Activated gamma-delta T cell (primary cell): ENCODE measurements at places on chromosomes 3 and 15.

DNA sequence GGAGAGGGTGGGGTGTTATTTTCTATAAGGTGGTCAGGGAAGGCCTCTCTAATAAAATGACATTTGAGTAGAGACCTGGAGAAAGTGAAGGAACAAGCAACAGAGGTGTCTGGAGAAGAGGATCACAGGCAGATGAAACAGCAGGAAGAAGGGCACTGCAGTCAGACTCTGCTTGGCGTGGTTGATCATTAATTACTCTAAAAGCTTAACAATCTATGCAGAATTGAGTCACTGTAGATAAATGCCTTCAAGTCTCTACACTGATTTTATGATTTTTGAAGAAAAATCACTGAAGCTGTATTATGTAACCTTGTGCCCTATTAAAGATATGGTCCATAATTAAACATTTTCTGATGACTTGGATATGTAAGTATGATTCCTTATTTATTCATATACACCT is 114.2 kb downstream of the TNIK start:
- no peak for DNase-seq

DNA sequence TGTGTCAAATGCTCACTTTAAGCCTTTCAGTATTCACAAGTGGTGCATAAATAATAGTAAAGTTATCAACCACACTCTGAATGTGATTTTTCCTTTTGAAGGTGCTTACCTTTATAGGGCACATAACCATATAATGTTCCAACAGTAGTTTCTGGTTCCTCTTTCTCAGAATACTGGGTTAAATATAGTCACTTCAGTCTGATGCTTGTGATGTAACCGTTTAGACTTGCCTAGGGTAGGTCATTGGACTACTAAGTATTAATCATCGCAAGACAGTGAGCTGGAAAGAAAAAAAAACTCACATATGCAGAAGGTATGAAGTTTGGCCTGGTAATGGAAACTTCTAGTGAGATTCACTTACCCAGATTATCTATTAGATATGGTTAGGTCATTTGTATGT is 1.9 kb downstream of the KBTBD8 start:
- DNase-seq = no peak

GRCh38 chr15:98719137-98719740 is 70.9 kb downstream of the IGF1R start:
- DNase-seq = no peak

GRCh38 chr3:133568294-133569014 is 5.0 kb upstream of the CDV3 start:
- DNase-seq = no peak

DNA sequence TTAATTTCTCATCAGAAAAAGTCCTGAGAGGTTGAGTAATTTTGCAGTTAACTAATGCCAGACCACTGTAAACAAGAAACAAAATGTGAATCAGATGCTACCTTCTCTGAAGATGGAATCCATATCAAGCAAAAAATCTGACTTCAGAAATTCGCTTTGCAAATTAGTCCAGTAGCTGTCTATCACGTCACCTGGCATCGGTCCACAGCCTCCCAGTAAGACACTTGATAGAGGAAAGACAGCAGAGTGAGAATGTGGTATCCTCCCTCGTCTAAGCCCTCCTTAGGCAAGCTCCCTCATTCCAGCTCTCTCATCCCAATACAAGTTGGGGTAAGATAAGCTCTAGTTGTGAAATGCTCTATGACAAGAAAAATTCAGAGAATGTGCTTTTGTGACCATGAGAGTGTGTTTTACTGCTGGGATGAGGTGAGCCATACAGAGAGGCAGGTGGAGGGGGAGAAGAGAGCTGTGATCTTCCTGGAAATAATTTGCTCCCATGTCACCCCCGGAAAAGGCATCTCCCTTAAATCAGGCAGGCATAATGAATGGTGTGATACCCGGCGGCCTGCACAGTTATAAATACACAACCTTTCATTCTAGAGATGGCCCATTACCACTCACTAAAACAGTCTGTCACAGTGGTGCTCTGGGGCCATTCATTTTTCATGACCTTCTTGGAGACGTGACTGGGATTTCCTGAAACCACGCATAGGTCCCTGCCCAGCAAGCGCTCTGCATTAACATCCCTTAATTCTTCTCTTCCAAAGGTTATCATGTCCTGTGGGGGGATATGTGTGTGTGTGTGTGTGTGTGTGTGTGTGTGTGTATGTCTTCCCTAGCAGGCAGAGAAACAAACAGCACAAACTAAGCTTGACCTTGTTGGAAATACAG is 602.0 kb upstream of the KCNMB2 start:
- no peak for DNase-seq

DNA sequence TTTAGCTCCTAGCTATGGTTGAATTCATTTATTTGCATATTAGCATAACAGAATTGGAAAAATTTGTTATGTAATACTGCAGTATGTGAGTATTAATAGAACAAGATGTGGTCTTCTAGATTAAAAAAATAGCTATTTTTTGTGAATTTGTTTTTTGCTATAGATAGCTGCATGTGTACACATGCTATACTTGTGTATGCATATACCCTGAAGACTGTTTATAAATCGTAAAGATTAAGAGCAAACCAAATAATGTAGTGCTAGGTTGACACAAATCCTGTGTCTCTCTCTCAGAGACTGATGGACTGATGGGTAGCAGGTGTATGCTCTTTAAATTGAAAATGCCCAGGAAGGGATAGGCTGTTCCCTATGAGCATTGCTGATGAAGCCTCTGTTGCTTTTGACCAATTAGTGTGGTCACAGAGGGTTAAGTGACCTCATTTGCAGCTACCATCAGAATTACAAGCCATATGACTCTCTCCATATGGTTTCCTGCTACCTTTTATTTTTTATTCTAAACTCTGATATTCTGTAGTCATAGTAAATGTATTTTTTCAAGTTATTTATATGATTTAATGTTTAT is 9.0 kb downstream of the PLCL2 start:
- DNase-seq = no peak

GRCh38 chr15:85312486-85312885 is 67.9 kb upstream of the AKAP13 start:
- no peak for DNase-seq

GRCh38 chr3:73661265-73661664 is 36.5 kb upstream of the PDZRN3 start:
- DNase-seq = no peak

DNA sequence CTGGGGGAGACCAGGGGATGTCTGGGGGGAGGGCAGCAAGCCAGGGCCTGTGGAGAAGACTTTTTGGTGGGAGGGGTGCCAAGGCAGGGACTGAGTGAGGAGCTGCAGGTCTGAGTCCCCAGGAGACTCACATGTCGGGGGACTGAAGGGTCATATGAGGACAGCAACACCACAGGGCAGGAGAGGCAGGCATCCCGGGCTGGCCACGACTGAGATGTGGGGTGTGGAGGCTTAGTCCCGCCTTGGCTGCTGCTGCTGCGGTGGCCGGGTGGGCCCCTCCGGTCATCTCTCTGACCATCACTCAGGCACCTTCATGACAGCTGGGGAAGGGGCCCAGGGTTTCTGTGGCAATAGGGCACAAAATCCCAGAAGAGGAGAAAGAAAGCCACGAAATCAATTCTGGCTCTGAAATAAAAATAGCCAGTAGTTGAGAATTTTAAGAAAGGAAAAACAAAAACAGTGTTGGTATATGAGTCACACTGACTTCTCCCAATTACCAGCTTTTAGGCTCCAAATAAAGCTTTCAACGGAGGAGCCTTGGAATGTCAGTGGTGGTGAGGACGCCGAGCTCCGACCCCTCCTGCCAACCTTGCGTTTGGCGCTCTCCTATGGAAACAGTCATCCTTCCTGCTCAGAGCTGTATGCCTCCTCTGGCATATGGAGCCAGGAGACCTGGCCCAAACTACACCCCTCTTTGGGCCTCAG is 52.9 kb upstream of the ITGA11 start:
- DNase-seq = no peak

- no peak for DNase-seq
Measured at GRCh38 chr3:16069149-16069922, 105.1 kb upstream of the GALNT15 start.

GRCh38 chr3:128080323-128081080 is 28.3 kb downstream of the SEC61A1 start:
- no peak for DNase-seq

GRCh38 chr3:194333981-194334320 is 17.2 kb downstream of the CPN2 start:
- no peak for DNase-seq

DNA sequence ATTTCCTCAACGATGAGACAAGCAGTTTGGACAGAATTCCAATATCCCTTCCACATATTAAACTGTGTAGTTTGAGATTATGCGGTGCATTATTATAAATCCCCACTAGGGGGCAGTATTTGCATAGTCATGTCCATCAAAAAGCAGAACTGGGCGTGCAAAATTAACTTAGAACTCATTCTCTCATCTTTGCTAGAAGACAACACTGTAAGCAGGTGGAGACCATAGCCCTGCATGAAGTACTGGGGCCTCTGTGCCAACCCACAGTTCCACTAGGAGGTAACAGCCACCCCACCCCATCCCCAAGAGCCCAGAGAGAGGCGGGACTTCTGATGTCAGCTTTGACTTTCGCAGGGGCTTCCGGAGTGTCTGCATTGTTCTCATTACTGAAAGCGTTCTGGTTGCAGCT is 106.6 kb upstream of the TMC3 start:
- no peak for DNase-seq

- no peak for DNase-seq
Measured at GRCh38 chr3:184662187-184662586, 49.7 kb downstream of the MAGEF1 start.

DNA sequence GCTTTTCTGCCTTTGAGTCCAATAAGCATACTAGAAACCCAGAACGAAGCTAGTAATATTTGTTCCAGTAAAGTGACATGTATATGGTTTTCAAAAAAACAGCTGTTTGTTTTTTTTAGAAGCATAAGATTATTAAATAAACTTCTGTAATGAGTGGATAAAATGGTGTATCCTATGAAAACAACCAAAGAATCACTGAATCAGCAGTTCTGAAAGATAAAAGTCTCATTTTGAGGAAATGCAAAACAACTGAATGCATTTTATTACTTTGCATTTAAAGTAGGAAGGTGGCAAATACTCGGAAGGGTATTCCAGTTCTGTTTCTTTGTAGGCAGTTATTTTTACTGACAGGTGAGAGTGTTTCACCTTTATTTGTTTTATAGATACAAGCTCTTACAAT is 107.0 kb downstream of the CNTN4 start:
- DNase-seq = no peak

GRCh38 chr15:70192490-70192889 is 94.8 kb upstream of the TLE3 start:
- DNase-seq = no peak

GRCh38 chr3:8837162-8837561 is 67.7 kb upstream of the OXTR start:
- no peak for DNase-seq

GRCh38 chr3:1439395-1439794 is 346.6 kb downstream of the CNTN6 start:
- no peak for DNase-seq

GRCh38 chr3:159821110-159821509 is 167.5 kb upstream of the IL12A start:
- no peak for DNase-seq

- DNase-seq = no peak
Measured at GRCh38 chr3:125161607-125162219, 50.8 kb downstream of the SLC12A8 start.

GRCh38 chr15:72965671-72966070 is 86.6 kb upstream of the NEO1 start:
- no peak for DNase-seq

DNA sequence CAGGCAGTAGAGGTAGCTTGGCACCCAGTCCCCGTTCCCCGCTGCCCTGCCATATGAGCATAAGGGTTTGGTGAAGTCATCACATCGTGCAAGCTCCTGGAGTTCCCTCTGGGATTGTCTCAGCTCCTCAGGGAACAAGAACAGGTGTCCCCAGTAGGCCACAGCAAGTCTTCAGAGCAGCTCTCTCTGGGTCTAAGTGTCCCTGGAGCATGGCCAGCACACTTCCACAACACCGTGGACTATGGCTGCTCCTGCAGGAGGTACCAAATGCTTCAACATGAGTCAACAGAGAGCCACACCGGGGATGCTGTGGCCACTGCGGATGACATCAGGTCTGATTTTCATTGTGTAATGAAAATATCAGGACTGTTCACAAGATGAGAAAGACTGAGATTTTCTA is 23.1 kb downstream of the ABHD6 start:
- DNase-seq = no peak

GRCh38 chr3:169659096-169659819 is 4.3 kb downstream of the MECOM start:
- DNase-seq = no peak

DNA sequence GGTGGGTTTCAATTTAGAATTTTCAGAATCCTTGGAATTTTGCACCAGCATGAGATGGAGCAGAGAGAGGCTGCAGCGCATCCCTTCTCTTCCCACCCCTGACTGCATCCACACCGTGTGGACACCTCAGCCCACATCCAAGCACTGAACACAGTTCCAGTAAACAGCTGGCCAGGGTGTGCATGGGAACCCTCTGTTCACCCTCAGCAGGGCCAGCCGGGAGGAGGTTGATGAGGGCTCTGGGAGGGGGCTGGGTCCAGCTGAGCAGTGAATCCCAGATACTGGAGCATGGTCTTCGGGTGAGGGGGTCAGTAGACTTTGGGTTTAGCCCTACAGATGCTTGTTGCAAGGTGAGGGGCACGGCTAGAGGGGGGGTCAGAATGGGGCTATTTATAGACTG is 85.8 kb downstream of the RPLP1 start:
- no peak for DNase-seq

DNA sequence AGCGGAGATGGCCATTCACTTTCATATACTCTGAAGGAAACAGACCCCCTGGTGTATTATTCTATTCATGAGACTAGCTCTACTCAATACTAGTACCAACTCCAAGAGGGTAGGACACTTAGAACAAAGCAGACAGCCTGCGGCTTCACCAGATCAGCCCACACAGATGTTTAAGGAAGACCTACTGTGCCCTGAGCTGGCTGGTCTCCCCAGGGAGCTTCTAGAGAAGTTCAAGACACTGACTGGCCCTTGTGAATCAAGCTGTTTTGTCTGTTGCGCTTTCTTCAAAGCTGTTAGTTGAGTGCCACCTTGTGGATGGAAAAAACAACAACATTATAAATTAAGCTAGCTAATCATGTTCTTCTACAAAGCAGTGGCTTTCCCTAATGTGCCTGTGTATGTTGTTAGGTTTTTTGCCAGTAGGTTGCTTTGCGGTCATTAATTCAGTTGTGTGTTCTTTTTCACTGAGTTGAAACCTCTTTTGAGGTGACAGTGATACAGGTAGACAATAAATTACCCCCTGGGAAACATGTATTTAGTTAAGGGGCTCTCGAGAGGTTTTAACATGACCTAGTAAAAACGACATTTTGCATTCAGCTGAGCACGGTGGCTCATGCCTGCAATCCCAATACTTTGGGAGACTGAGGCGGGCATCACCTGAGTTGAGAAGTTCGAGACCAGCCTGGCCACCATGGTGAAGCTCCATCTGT is 64.2 kb upstream of the MYZAP start:
- no peak for DNase-seq

- DNase-seq = no peak
Measured at GRCh38 chr3:151281671-151282324, 3.5 kb upstream of the P2RY14 start.

GRCh38 chr3:136617198-136617597 is 135.0 kb downstream of the STAG1 start:
- no peak for DNase-seq

GRCh38 chr3:13463618-13464400 is 16.3 kb upstream of the HDAC11 start:
- DNase-seq = no peak
